ENCODE measurements at places on chromosomes 3 and 15.

DNA sequence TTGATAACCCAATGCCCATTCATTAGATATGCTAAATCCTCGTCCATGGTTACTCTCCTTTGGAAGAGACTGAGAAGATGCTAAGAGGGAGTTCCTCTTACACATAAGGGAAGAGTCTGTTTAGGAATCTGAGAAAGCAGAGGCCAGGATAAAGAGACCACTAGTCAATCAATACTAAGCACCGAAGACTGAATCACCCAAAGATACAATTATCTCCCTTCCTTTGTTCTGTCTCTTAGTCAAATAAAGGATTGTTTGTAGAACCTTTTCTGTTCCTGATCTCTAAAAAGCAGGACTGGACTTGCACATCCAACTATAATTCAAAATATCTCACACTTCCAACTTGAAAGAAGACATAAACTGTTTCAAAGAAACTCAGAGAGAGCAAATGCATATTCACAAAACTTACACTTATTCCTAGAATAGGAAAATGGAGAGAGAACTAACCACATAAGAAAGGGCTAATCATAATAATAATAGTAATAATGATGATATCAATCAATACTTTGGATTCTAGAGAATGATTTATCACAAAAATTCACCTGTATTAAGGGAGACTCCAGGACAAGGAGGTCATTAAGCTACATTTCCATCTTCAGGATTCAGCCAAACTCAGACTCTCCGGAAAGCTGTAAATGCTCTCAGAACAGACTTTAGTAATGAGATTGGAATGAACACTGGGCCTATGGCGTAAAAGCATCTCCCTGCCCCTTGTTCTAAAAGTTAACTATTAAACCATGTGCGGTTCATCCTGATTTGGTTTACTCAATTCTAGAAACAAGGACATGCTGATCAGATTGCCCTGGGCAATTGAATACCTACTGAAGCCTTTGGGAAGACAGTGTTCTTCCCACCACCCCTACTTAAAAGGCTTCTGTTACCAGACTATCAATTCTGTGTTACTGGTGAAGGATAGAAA, 401.5 kb downstream of the ZBTB20 start:
- DNase-seq: no peak

- DNase-seq: no peak
Measured at GRCh38 chr3:67301556-67301955, 303.4 kb downstream of the KBTBD8 start.

DNA sequence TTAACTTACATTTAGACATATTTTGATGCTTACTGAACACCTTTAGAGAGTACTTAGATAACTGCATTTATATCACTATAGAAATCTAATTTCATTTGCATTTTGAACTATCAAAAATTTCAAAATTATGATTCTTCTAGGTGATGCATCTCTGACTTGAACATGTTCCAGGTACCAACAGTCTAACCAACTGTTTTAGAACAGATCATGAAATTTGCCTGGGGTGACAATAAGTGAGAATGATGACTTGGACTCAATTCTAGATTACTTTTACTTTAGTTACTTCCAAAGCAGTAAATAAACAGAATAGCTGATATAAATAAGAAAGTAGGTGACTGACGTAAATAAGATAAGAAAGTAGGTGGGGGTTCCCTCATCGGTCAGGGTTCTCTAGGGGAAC, 307.8 kb downstream of the BCHE start:
- no peak for DNase-seq

DNA sequence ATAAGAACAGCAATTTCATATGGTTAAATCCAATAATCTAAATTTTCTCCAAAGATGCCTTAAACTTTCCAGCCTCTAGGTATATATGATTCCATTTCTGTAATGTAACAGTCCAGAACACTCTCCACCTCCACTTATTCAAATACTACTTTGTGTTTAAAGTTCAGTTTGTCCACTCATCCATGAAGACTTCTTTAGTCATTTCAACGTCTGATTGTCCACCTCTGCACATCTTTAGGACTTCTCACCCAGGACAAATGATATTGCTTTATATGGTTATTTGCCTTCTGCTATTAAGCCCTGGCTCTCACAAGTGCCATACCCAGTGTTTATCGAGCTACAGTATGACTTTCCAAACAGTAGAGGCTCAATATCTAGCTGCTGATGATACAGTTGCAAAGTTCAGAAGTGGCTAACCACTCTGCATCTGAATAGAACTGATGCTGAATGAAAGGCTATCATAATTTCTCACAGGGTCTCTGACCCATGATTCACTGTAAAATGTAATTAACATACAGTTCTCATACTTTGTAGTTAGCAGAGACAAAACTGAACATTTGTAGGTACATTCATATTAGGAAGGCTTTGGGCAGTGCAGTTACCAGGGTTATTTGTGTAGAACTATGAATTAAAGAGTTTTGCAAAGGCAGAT, 93.7 kb upstream of the MBNL1 start:
- no peak for DNase-seq

DNA sequence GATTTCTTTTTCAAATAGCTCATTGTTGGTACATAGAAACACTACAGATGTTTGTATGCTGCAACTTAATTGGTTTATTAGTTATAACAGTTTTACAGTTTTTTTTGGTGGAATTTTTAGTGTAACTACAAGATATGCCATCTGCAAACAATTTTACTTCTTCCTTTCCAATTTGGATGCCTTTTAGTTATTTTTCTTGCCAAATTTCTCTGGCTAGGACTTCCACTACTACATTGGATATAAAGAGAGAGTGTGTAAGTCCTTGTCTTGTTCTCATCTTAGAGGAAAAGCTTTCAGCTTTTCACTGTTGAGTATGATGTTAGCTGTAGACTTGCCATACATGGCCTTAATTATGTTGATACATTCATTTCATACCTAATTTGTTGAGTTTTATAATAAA, 143.6 kb upstream of the EOMES start:
- DNase-seq: no peak

DNA sequence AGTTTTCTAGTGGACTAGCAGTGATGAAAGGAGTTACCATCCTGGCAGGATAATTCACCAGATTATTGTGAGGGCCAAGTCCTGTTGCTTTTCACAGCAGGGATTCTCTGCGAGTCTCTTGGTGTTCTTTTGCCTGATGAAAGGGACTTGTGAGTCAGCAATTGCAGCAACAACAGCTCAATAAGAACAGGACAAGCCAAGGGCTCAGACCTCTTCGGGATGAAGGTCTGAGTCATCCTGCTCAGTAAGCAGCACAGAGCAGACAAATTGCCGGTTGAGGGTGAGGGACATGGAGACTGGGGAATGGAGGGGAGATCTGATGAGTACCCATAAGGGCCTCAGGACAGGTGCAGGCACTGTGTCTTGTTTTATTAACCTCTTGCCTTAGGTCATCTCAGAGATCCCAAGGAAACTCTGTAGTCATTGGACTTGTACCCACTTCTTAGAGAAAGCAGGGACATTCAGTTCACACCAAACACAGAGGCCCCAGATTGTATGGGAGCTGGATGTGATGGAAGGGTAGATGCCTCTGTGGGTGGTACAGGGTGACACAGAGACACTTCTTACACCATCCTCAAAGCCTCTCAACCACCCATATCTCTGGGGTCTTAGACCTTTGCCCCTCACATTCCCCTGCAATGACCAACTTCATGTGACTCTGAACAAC, 173.8 kb upstream of the TLE3 start:
- no peak for DNase-seq

DNA sequence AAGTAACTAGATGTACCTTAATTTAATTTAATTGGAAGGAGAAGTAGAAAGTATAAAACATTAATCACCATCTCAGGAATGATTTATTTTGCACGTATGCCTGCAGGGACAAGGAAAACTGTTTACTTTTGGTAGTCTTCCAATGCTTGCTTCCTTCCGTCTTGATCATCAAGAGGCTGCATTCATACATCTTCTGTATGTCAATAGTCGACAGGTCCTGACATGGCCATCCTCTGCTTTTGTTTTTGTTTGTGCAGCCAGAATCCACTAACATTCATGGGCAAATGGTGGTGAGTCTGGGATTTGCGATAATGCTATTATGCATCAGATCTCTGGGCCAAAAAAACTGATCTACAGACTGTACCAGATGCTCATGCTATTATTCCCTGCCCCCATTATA, 56.6 kb upstream of the ZPLD1 start:
- DNase-seq: no peak

- no peak for DNase-seq
Measured at GRCh38 chr3:15319136-15319535, 13.2 kb downstream of the SH3BP5 start.

DNA sequence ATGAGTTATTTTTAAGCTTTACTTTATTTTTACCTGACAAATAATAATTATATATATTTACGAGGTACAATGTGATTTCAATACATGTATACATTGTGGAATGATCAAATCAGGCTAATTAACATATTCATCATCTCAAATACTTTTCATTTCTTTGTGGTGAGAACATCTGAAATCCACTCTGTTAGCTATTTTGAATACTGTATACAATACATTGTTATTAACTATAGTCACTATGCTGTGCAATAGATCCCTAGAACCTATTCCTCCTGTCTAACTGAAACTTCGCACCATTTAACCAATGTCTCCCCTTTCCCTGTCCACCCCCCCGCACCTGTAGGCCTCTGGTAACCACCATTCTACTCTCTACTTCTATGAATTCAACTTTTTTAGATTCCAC, 7.9 kb upstream of the SPPL2A start:
- no peak for DNase-seq

GRCh38 chr3:123571264-123571972, 13.4 kb downstream of the HACD2 start:
- no peak for DNase-seq

DNA sequence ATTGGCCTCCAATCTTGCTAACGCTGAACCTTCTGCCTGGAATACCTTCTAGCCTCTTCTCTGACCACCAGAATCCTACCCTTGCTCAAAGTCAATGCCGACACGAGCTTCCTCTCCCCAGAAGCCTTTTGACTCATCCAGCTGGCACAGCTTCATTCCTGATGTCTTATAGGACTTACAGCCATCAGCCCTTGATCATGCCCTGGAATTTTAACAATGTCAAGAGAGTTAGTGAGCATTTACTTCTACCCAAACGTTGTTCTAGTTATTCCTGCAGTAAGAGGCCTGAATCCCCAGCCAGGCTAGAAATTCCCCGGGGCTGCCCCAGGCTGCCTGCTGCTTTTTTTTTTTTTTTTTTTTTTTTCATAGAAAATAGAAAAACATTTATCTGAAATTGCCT, 3.9 kb downstream of the CYP1A2 start:
- DNase-seq: no peak

DNA sequence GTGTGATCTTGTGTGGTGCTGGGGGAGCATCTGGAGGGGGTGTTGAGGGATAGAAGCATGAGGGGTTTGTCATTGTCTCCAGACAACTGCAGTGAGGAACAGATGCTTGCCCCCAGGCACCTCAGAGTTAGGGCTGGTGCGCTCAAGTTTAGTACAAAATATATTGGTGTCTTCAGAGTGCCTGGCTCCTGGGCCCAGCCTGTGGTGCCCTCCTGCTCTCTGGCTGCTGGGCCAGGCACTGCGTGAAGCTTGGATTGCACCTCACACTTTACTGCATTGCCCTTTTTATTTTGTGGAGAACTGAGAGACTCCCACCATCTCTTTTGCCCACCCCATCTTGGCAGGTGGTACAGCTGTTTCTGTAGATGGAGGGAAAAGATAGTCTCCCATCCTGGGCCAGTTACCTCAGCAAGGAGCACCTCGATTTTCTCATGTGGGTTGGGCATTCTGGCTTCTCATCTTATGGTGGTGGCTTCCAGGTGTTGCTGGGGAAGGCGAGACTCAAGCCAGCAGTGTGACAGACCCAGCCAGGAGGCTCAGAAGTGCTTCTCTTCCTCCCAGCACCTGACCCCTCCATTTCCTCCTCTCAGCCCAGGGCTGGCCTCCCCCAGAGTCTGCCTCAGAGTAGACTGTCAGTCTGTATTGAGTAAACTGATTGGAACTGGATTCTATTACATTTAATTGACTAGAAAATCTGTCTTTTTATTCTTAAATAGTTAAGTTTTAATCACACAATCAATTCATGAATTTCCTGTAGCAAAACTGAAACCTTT, 140.5 kb downstream of the DNAJB8 start:
- DNase-seq: no peak

DNA sequence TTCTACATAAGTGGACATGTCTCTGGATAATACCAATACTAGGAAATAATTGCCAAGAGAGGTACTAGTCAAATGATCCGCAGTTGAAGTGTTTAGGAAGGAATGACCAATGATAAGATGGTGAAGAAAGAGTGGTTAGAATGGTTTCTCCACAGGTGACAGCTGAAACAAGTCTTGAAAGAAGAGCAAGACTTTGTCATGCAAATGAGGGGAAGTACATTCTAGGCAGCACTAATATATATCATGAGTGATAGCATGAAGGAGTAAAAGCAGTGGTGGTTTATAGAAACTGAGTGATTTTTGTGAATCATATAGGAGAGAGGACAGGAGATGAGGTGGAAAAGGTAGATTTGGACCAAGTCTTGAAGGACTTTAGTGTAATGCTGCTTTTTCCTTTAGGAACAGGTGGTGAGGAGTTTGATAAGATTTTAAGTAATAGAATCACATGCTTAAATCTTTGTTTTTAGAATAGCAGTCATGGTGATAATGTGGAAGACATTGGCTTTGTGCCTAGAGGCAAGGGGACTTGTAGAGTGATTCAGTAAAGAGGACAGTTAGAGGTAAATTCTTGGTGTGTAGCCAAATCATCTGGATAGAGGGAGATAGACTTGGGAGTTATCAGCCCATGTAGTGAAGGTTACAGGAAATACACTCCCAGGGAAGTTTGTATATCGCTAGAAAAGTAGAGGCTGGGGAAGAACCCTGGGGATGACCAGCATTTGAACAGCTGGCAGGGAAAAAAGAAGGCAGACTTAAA, 31.9 kb downstream of the SLMAP start:
- no peak for DNase-seq

DNA sequence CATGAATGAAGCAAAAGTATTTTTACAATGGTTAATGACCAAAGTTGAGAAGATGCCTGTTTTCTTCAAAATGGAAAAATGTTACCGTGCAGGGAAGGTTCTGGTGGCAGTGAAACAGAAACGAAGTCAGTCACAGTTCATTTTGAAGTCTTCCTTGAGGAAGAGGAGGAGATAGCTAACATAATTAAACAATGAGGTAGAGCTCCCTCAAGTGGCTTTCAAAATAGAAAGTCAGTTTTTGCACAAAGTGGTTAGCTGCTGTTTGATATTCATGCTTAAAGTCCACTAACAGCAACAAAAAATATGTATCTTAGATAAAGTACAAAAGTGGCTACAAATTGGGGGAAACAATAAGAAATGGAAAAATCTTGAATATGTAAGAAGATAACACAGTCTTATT, 87.3 kb downstream of the TFG start:
- no peak for DNase-seq

- no peak for DNase-seq
Measured at GRCh38 chr15:91928675-91929074, 75.2 kb downstream of the SLCO3A1 start.

- DNase-seq: no peak
Measured at GRCh38 chr15:73900095-73900712, 26.1 kb upstream of the LOXL1 start.

GRCh38 chr15:83282141-83282540, 2.3 kb downstream of the BNC1 start:
- no peak for DNase-seq

- no peak for DNase-seq
Measured at GRCh38 chr3:183008303-183008702, 28.0 kb upstream of the DCUN1D1 start.

Measured in stimulated activated CD8-positive, alpha-beta memory T cell treated with anti-CD3 and anti-CD28 coated beads, Interleukin-4, amount 100 ng/mL, for 1 hour (primary cell).